Osteocyte (in vitro differentiated cells): ENCODE measurements at places on chromosomes 16 and 17. TPM values are rescaled to one million over a fixed set of nuclear protein-coding genes. Genes with fewer than 3 reads are reported as not detected.

Gene ZNF287
- 10.9 and 11.8 TPM in 2 replicates for total RNA-seq

Gene PLCG2
- total RNA-seq: 0.16 TPM in 1 of 2 replicates, not detected in the other

Gene LRRC46
- total RNA-seq: 0.54 and 0.84 TPM in 2 replicates

Gene KIF18B
- total RNA-seq: 5.6 and 6.9 TPM in 2 replicates

Gene KRT25
- not detected in 2 replicates for total RNA-seq

Gene PRR15L
- total RNA-seq: not detected in 2 replicates

Gene TMEM238L
- total RNA-seq: not detected in 2 replicates

Gene SARM1
- total RNA-seq: 27.8 and 31.7 TPM in 2 replicates

Gene RAB26
- total RNA-seq: 2.0 and 3.4 TPM in 2 replicates

Gene CD300LB
- total RNA-seq: not detected in 2 replicates

Gene ODAD4
- 1.9 and 2.5 TPM in 2 replicates for total RNA-seq

Gene CLDN9
- total RNA-seq: not detected in 2 replicates

Gene OR1A2
- total RNA-seq: not detected in 2 replicates
